Activated CD4-positive, alpha-beta T cell treated with anti-CD3 and anti-CD28 coated beads, Interleukin-2, amount 10 ng/mL, durations not matched to agents 24 days and 14 days (primary cell): ENCODE measurements at places on chromosomes 5 and 9.

DNA sequence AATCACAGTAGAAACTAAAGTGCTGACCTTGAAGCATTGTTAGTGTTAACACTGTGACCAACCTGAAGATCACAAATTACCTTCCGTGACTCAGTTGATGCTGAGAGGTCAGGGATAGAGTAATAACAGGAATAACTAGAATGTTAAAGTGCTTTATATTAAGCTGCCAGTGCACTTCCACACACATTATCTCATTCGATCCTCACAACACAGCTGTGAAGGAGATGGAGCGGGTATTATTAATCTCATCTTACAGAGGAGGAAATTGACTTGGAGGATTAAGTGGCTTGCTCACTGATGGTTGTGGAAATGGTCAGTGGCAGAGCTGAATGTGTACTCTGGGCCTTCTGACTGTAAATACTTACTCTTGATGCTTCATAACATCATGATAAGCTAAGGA, 252.5 kb upstream of the DMRT1 start:
- DNase-seq: no peak

- DNase-seq: no peak
Observed at GRCh38 chr9:70000469-70000868, 43.2 kb upstream of the MAMDC2 start.

GRCh38 chr5:15634591-15635288, 134.8 kb downstream of the FBXL7 start:
- DNase-seq: no peak

DNA sequence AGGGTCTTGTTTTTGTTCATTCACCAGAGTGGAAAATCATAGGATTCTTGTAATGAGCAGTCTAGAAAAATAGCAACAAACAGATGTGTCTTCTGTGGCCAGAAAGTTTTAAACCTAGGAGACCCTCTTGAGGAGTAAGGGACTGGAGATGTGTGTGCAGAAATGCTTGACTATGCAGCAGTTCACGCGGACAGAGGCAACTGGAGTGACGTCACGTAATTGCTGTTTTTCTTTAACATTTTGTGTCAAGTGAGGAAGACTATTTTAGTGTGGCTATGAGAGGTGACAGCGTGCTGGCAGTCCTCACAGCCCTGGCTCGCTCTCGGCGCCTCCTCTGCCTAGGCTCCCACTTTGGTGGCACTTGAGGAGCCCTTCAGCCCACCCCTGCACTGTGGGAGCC, 163.1 kb upstream of the PTCH1 start:
- DNase-seq: no peak

GRCh38 chr5:57258052-57258451, 84.2 kb downstream of the GPBP1 start:
- no peak for DNase-seq

DNA sequence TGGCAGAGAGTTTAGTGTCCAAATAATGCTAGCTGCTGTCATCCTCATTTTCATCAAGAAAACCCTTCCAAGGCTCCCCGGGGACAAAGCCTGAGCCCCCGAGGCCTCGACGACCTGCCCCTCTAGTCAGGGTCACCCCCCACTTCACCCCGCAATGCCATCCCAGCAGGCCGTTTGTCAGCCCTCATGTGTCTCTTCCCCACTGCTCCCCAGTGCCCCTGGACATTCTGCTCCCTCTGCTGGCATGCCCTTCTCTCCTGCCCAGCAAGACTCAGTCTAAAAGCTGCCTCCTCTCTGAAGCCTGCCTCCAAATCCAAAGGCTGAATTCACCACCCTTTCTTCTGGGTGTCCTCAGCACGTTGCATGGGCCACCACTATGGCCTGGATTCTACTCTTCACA, 59.3 kb downstream of the PAX5 start:
- no peak for DNase-seq

GRCh38 chr9:116162241-116162781, 8.7 kb downstream of the PAPPA start:
- DNase-seq: no peak

- DNase-seq: peak; percentile 68
Observed at GRCh38 chr5:6766604-6767093, 53.4 kb downstream of the TENT4A start.

DNA sequence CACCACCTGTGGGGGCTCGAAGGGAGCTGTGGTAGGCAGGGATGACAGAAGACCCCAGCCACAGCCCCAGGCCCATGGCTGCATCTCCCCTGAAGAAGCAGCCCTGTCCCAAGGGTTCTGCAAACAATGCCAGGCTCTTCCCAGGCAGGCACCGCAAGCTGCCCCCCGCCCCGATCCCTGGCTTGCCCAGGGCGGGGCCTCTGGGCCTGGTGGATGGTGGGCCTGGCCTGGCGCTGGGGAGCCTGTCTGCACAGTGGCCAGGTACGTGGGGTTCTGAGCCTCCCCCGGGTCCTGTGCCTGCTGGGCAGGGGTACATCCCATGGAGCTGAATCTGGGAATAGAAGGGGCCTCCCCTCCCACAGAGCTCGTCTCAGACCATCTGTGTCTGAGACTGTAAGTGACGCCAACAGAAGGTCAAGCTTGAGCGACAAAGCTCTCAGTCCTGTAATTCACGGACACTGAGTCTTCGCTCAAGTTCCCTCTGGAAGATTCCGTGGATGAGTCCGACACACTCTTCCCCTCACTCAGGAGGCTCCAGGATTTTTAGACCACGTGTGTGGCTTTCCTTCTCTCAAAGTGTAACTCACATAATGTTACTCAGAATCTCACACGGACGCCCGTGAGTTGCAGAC, 4.4 kb upstream of the SLC12A7 start:
- DNase-seq: no peak

GRCh38 chr5:71932655-71933338, 174.5 kb upstream of the MAP1B start:
- DNase-seq: no peak

GRCh38 chr9:134605351-134605965, 36.1 kb upstream of the COL5A1 start:
- DNase-seq: peak; percentile 34

DNA sequence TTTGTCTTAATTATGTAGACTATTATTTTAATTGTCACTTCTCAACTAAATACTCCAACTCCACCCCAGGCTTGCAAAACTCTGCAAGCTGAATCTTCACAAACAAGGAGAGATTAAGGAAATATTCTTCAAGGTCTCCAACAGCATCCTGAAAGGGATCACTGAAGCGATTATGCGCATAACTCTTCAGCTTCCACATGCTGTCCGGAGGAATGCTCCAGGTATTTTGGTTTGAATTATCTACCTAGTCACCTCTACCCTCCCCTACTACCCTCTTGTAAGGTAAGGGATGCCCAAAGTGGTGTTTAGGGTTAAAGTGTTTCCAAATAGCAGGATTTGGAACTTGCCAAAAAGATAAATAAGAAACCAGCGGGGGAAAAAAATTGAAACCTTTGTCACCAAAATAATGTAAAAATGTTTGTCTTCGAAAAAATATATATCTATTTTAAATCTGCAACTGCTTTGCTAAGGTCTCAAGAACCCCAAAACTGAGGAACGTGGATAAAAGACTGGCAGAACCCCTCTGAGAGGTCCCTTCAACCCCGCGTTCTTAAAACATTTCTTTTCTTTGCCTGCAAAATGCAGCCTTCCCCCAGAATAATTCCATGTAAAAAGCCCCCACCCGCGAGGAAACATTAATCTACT, 11.6 kb downstream of the PTCH1 start:
- no peak for DNase-seq

DNA sequence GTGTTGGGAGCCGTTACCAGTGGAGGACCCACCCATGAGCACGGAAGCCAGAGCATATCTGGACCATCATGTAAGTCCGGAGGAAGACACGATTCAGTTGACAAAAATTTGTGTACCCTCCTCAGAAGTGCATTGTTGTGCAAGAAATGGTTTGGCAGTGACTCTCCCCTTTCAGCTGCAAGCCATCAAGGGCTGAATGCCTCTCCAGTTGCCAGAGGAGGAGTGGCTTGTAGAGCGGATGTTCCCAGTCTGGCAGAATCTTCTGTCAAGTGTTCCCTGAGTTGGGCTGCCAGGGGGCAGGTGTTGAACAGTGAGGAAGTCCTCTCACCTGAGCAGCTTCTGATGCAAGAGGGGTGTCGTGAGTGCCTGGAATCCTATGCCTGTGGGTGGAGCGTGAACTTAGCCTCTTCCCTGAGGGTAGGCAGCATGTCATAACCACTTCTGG, 27.6 kb upstream of the CDKN2AIPNL start:
- DNase-seq: no peak

DNA sequence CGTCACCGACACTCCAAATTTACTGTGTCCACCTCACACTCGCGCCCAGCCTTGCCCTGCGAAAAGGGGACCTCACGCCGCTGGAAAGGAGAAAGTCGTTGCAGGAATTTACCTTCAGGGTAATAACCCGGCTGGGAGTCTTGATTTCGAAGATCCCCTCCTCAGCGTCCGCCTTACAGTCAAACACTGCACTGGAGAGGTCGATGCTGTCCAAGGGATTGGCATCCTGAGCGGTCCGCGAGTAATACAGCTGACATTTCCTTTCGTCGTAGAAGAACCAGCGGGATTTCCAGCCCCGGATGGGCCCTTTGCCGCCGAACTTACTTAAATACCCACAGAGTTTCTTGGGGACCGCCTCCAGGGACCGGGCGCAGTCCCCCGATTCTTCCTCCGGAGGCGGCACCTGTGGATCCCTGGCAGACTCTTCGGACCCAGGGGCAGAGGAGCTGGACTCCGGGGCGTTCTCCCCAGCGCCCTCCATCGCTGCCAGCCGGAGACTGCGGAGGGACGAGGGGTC, 330 bp downstream of the TBC1D2 start:
- no peak for DNase-seq

DNA sequence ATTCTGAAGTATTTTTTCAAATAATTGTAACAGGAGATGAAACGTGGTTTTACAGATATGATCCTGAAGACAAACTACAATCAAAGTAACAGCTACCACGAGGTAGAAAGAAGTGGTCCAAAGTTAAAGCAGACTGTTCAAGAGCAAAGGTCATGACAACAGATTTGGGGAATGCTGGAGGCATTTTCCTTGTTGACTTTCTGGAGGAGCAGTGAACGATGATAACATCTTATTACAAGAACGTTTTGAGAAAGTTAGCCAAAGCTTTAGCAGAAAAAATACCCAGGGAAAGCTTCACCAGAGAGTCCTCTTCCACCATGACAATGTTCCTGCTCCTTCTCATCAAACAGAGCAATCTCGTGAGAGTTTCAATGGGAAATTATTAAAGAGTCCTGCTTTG, 145.4 kb upstream of the NREP start:
- no peak for DNase-seq

DNA sequence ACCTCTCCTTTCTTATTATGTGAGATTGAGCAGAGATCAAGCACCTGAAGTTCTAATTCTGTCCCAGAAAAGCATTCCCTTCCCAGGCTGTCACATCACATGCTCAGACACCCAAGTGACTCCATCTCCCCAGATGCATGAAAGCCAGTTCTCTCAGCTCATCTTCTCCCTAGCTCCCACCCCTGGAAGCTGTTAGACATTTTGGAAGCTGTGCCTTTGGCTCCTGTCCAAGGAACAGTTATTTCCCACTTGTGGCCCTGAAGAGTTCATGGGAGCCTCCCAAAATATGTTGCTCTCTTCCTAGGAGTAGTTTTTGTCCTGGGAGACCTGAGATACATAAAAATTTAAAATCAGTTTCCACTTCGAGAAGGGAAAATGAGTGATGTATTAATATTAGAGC, 161.4 kb upstream of the GAS1 start:
- no peak for DNase-seq

GRCh38 chr5:56290378-56291078, 57.4 kb upstream of the ANKRD55 start:
- peak; percentile 59 for DNase-seq

DNA sequence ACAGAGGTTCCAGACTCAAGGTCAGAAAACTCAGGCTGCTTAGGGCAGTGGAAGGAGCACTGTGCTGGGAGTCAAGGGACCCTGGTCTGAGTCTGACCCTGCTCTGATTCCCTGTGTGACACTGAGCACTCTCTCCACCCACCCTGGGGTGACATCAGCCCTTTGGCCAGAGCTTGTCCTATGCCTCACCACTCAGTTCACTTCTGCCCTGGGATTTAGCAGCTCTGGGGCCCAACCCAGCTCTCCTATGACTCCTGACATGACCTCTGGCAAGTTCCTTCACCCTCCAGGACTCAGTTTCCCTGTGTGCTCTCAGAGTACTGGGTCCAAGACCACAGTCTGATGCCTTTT, 63.9 kb downstream of the FAM114A2 start:
- DNase-seq: no peak

GRCh38 chr9:126875756-126876510, 15.5 kb downstream of the ZBTB34 start:
- DNase-seq: no peak

GRCh38 chr9:136662326-136662655, 425 bp upstream of the EGFL7 start:
- no peak for DNase-seq

- DNase-seq: no peak
Observed at GRCh38 chr5:166992874-166993722, 1298.3 kb upstream of the WWC1 start.

DNA sequence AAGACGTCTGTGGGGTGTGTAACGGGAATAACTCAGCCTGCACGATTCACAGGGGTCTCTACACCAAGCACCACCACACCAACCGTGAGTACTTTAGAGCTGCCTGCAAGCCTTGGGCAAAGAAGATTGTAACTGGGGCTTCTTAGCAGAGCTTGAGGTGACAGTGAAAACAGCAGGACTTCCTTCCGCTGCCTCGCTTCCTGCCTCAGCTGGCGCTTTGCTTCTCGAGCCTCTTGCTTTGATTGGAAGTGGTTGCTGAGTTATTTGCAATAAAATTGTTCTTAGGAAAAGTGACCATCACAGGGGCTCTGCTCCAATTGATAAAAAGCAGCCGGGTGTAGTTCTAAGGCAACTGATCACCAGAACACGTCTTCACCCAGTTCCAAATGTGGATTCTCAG, 99.1 kb downstream of the ADAMTS16 start:
- DNase-seq: peak; percentile 31

- no peak for DNase-seq
Observed at GRCh38 chr5:84362061-84362720, 22.5 kb downstream of the EDIL3 start.

- no peak for DNase-seq
Observed at GRCh38 chr9:132027752-132028663, 51.7 kb downstream of the MED27 start.

GRCh38 chr5:7374186-7374585, 21.8 kb upstream of the ADCY2 start:
- DNase-seq: no peak

GRCh38 chr5:88724201-88724600, 158.8 kb downstream of the MEF2C start:
- no peak for DNase-seq

- peak; percentile 81 for DNase-seq
Observed at GRCh38 chr5:78295035-78295961, 800 bp upstream of the AP3B1 start.

GRCh38 chr9:32533336-32533735, 7.3 kb upstream of the RIGI start:
- no peak for DNase-seq

- no peak for DNase-seq
Observed at GRCh38 chr9:123119566-123119965, 86.1 kb downstream of the GPR21 start.

- no peak for DNase-seq
Observed at GRCh38 chr5:6360323-6361072, 17.8 kb downstream of the MED10 start.

- no peak for DNase-seq
Observed at GRCh38 chr9:15670246-15670645, 117.4 kb downstream of the CCDC171 start.
